ENCODE measurements at places on chromosomes 3 and 15. TPM values are rescaled to one million over a fixed set of nuclear protein-coding genes. Genes with fewer than 3 reads are reported as not detected.

- H3K27me3 ChIP-seq, result 0 out of 2 replicates have a peak, but pooled peaks cover 3% of the 10 kb centered on the region
- no peak overlapping the region for H3K4me3 ChIP-seq
- H3K27ac ChIP-seq, result no peak overlapping the region
Observed at GRCh38 chr15:77717333-77717990, 84.8 kb upstream of the LINGO1 start.

DNA sequence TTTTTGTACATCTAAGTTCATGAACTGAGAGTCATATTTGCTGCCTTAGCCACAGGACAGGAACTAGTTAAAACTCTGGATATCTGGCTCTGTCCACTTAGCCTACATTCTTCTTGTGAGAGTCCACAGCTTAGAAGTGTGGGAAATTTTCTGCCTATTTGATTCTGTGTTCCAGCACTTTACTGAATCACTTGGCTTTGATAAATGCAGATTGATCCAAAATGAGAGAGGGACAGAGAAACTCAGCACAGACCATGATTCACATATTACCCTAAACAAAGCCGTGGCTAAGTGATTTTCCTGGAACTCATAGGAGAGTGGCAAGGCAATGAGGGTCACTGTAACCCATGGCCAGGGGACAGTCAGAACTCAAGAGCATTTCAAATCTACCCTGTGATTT, 87.5 kb upstream of the CADPS start:
- no peak overlapping the region for H3K4me3 ChIP-seq
- no peaks in the 10 kb centered on the region for H3K4me1 ChIP-seq
- DNase-seq, result no peak
- H3K36me3 ChIP-seq, result no peaks in the 10 kb centered on the region

DNA sequence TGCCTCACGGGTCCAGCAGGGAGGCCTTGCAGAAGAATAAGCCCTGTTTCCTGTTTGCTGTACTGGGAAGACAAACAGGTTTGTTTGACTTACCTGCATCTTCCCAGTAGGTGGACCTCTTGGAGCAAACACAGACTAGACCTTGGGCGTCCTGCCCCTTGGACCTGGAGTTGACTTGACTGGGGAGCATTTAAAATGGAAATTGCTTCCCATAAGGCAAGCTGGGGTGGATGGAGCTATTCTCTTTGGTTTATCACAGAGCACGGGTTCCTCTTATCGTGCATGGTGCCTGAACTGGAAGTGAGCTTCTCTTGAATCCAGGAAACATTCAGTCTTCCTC, 151.4 kb downstream of the RPLP1 start:
- peak; percentile 70 for DNase-seq
- no peaks in the 10 kb centered on the region for H3K36me3 ChIP-seq
- no peak overlapping the region for H3K4me3 ChIP-seq
- peaks cover 7% of the 10 kb centered on the region for H3K4me1 ChIP-seq

DNA sequence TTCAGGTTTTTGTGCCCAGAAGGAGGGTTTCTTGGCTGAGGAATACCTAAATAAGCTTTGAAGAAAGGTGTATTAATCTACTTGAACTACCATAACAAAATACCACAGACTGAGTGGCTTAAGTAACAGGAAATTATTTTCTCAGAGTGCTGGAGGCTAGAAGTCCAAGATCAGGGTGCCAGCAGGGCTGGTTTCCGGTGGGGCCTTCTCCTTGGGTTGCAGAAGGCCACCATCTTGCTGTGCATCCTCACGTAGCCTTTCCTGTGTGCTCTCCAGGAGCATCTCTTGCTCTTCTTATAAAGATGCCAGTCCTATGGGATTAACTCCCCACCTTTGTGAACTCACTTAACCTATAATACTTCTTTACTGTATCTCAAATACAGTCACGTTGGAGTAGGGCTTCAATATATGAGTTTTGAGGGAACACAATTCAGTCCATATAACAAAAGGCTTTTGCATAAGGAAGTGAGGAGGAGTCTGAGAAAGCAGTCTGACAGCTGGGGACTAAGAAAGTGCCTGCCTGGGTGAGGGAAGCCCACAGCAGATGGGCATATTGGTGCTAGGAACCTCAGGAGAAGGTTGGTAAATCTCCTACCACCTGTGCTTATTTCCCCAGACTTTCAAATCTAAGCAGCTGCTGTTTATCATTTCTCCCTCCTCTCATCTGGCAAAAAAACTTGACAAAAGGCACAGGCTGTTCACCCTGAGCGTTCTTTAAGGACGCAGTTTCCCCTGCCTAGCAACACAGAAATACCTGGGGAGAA, 89.6 kb upstream of the CBLB start:
- DNase-seq, result no peak
- H3K27ac ChIP-seq, result peak overlapping the region; percentile 46
- no peak overlapping the region for H3K4me3 ChIP-seq

SYNM gene
- total RNA-seq, result 9.9 TPM

GUCA1C gene
- total RNA-seq, result not detected

MESP1 gene
- 32.9 TPM for total RNA-seq
